H7 (cell line): ENCODE measurements at places on chromosomes 5 and 9.

DNA sequence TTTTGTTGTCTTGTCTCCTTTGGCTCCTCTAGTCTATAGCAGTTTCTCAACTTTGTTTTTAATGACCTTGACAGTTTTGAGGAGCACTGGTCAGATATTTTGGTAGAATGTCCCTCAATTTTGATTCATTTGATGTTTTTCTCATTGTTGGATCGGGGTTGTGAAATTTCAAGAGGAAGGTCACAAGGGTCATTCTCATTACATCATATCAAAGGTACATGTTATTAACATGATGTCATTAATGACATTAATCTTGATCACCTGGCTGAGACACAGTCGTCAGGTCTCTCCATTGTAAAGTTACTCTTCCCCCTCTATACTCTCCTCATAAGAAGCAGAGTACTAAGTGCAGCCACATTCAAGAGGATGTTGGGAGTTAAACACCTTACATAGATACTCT, 7.2 kb downstream of the ISOC1 start:
- DNase-seq: no peak

DNA sequence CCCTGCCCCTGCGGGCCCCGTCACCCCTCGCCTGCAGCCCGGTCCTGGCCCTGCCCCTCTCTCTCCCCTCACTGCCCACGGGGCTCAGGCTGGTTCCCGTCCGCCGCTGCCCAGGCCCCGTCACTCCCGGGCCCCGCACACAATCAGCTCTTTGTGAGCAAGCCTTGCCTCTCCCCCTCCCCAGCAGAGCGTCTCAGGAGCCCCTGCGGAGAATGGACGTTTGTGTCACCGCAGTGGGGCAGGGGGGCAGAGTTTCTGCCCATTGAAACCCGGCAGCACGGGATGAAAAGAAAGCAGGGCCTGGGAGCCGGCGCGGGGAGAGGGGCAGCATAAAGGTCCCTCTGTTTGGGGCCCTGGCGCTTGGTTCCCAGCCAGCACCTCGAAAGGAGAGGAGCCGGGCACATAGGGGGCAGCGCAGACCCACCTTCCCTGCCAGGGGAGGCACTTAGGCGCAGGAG, 13.5 kb upstream of the NUP214 start:
- DNase-seq: peak; percentile 87

DNA sequence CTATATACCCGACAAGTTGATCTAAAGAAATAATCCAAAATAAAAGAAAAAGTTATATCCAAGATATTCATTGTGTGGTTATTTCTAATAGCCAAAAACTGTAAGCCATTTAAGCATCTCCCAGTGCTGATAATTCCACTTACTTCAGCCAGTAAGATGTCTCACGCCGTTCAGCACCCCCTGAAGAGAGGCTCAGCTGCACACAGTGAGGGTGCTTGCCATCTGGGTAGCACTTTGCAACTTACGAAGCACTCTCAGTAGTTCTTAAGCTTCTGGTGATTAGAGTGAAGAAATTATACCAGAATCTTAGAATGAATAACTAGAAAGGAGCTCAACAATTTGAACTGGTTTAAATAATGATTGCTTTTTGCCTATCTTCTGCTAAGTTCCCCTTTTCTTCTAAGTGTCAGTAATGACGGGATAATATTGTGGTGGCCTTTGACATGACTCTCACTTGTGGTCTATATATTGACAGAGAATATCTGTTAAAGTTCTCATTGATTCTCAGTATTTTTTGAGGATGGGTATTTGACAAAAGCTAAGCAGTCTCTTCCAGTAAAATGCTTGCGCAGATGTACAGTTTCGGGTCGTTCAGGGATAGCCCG, 26.2 kb upstream of the LTC4S start:
- peak; percentile 11 for DNase-seq

DNA sequence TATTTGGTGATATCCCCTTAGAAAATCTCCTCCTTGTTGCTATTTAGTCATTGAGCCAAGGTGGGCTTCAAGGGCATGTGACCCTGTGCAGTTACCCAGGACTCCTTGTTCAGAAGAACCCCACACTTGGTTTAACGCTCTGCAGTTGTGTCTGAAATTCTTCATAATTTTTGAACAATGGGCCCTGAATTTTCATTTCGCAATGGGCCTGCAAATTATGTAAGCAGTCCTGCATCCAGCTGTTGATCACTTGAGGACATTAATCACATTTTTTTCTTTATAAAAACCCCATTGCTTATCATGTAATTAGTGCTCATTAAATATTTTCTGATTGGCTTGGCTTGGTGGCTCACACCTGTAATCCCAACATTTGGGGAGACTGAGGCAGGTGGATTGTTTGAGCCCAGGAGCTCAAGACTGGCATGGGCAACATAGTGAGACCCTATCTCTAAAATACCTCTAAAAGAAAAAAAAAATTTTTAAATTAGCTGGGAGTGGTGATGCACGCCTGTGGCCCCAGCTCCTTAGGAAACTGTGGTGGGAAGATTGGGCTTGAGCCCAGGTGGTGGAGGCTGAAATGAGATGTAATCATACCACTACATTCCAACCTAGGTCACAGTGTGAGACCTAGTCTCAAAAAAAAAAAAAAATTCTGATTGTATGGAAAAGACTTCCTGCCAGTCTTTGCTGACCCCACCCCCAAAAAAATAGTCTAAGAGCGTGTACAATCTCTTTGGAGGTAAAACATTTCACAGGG, 194.2 kb upstream of the HAPLN1 start:
- no peak for DNase-seq

- no peak for DNase-seq
Measured at GRCh38 chr5:133340002-133340755, 272.2 kb downstream of the FSTL4 start.

DNA sequence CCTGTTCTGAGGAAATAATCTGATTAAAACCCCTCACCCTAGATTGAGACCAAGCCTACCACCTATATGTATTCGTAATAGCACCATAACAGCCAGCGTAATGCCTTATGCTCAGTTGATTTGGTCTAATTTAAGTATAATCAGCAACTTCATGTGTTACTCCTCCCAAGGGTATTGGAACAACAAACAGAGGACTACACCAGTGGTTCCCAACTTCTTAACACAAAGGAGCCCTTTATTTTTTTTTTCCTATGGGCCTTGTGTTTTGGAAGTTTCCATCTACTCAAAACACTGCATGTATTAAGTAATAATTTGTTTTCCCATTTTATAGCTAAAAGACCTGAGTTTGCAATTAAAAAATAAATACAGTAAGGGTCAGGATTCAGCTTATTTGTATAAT, 140.7 kb downstream of the ADAMTSL1 start:
- no peak for DNase-seq

DNA sequence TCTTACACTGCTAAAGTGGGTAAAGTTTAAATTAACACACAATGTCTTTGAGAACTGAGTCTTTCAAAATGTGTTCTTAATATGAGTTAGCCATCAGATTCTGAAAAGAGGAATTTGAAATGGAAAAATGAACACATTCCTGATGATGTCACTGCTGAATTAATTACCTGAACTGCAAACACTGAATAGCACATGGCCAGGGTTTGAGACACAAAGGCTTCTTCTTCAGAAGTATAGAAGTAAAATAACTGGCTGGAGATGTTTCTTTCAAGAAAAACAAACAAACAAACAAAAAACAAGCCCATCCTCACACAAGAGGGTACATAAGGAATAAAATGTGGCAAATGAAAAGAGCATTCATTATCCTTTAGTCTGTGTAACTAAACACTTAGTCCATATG, 7.1 kb downstream of the GLIS3 start:
- no peak for DNase-seq

DNA sequence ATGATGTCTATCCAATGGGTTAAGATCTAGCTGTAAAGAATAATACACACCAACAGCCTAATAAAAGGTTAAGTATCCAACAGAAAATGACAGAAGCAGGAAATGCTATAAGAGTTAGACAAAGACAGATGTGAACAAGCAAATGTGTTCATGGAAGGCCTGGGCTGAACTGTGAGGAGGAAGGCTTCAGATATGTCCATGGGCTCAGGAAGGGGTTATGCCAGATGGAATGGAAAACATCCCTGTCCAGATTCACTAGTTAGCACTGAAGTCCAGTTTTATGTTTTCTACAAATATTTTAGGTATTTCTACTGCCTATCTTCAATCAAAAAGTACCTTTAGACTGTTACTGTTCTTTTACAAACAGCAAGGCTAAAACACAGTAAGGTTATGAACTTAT, 27.1 kb downstream of the ERAP1 start:
- DNase-seq: no peak

- no peak for DNase-seq
Measured at GRCh38 chr5:170619869-170620268, 116.0 kb downstream of the KCNIP1 start.

GRCh38 chr9:17082343-17083064, 52.3 kb upstream of the CNTLN start:
- peak; percentile 66 for DNase-seq

DNA sequence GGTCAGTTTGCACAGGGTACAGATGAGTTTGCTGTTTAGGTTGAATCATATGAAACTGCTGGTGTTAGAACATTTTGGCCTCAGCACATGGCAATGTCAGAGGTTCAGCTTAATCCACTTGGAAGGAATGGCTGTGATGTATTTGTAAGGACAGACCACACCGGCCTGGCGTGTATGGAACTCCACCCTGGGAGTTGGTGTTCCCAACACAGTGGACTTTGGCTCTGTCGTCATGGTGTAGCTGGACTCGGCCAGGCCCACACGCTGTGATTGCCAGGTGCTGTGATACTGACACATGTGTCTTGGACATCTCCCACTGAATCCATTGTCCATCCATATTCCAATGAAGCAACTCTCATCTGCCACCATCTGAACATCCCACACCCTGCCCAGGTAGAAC, 90.3 kb downstream of the ZNF618 start:
- no peak for DNase-seq

DNA sequence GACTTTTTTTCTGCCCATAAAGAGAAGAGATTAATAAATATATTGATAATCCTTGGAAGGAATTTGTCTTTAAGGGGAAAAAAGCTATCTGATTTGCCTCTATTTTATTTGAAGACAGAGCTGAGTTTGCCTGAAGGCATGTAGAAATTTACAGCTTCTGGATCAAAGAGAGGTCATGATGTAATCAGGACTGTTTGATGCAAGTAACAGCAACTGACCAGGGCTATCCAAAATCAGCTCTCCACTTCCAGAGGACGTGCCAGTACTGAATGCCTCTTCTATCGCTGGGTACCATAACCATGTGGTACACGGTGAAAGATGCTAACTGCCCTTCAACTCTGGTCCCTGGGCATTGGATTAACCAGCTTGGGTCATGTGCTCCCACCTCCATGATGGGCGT, 90.6 kb downstream of the ZFAND5 start:
- no peak for DNase-seq

GRCh38 chr9:5326893-5327548, 12.7 kb downstream of the RLN1 start:
- peak; percentile 45 for DNase-seq

DNA sequence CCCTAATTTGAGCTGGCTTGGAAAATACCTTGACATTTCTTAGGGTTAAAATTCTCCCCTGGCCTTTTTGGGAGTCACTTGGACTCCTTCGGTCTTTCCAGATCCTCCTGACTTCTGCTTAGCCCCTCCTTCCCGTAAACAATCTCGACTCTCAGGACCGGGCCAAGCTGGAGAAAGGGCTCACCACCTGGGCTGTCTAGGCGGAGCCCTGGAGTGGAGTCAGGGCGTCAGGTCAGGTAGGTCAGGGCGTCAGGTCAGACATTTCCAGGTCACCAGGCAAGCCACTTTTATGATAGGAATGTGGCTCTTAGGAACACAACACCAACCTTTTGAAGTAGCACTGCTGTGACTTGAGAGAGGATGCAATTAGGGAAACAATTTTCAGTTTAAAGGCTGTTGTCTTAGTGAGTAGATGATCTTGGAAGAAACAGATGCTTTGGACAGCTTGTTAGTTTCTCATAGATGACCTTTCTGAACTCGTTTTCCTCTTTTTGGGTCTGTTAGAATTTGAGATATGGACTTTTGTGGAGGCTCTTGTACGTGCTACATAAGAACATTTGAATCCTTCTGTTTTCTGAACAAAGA, 12.8 kb downstream of the OSTF1 start:
- DNase-seq: no peak

GRCh38 chr9:130694205-130694604, 625 bp downstream of the EXOSC2 start:
- DNase-seq: no peak

GRCh38 chr9:117104716-117105495, 310.0 kb downstream of the ASTN2 start:
- no peak for DNase-seq

- no peak for DNase-seq
Measured at GRCh38 chr9:90017679-90018078, 412.9 kb downstream of the GADD45G start.

DNA sequence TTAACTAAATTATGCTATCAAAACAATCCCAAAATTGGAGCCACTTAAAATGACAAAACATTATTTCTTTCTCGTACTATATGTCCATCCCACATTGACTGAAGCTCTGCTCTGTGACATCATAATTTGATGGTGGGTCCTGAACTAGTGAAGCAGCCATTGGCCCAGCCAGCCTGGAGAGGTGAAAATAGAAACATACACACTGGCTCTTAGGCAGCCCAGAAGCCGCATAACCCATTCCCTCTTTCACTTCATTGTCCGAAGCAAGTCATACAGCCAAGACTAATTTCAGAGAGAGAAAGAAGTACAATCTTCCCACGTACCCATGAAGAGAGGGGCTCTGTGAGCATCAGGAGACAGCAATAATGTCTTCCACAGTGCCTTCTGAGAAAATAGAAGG, 342.5 kb downstream of the NFIB start:
- no peak for DNase-seq

DNA sequence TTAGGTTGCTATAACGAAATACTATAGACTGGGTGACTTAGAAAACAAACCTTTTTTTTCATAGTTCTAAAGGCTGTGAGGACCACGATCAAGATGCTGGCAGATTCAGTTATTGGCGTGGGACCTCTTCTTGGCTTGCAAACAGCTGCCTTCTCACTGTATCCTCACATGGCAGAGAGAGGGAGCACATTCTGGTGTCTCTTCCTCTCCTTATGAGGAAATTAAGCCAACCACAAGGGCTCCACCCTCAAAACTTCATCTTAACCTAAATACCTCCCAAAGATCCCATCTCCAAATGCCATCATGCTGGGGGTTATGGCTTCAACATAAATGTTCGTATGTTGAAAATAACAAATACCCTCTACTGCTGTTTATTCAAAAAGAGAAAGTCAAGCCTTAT, 197.1 kb downstream of the CEMIP2 start:
- no peak for DNase-seq

GRCh38 chr5:8134609-8135008, 265.7 kb downstream of the MTRR start:
- no peak for DNase-seq

- DNase-seq: no peak
Measured at GRCh38 chr5:174355208-174355612, 309.7 kb downstream of the NSG2 start.

- peak; percentile 74 for DNase-seq
Measured at GRCh38 chr9:136511670-136512592, 29.1 kb upstream of the SEC16A start.

DNA sequence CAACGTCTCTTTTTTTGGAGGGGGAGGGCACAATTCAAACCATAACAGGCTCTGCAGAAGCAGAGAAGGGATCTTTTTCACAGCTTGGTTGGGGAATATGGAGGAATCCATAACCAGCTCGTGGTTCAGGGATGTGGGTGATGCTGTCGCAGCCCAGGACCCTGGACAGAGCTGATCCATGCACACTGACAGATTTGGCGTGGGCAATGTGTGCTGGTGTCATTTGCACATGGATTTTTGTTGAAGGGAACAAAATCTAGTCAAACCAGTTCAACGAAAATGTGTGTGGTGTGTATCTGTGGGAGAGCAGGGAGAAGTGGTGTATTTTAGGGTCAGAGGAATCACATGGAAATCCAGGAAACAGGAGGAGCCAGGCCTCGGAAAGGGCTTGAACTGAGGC, 4.2 kb downstream of the DOCK2 start:
- DNase-seq: no peak
